ENCODE measurements at places on chromosomes 6 and 20.

- peaks cover 45% of the 10 kb centered on the region for H3K36me3 ChIP-seq
- H3K27ac ChIP-seq, result peak overlapping the region; percentile 37
- no peak for DNase-seq
Measured at GRCh38 chr6:157755032-157755745, 67.9 kb upstream of the SNX9 start.

GRCh38 chr20:35000311-35000921, 44.7 kb downstream of the MYH7B start:
- no peak overlapping the region for H3K4me3 ChIP-seq
- DNase-seq, result no peak
- H3K36me3 ChIP-seq, result peaks cover 36% of the 10 kb centered on the region
- no peaks in the 10 kb centered on the region for H3K27me3 ChIP-seq

GRCh38 chr6:127869772-127870404, 31.0 kb downstream of the THEMIS start:
- H3K4me3 ChIP-seq, result no peak overlapping the region
- no peak overlapping the region for H3K27ac ChIP-seq
- H3K27me3 ChIP-seq, result no peaks in the 10 kb centered on the region
- H3K36me3 ChIP-seq, result peaks cover 4% of the 10 kb centered on the region
- no peak for DNase-seq
- no peaks in the 10 kb centered on the region for H3K4me1 ChIP-seq

DNA sequence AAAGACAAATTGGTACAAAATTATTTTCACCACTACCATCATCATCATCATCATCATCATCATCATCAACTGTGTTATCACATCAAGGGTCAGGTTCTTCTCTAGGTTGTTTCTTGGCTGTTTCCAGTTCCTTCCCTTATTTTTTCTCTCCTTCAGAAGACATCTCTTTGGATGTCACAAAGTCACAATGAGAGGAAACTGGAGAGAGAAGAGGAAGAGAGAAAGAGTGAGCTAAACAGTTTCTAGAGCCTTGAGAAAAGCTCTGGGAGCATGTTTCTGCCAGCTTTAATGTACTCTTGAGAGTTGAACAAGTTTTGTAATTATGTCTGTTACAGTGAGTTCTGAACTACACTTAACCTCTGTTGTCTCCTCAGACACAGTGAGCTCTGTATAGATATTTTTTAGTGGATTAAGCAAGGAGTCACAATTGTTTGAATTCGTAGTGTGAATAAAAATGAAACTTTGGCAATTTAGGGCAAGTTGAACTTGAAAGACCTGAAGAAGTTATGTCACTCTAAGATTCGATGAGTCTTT, 123.0 kb upstream of the AKIRIN2 start:
- H3K4me3 ChIP-seq, result no peak overlapping the region
- DNase-seq, result no peak
- H3K36me3 ChIP-seq, result no peaks in the 10 kb centered on the region
- no peaks in the 10 kb centered on the region for H3K27me3 ChIP-seq

DNA sequence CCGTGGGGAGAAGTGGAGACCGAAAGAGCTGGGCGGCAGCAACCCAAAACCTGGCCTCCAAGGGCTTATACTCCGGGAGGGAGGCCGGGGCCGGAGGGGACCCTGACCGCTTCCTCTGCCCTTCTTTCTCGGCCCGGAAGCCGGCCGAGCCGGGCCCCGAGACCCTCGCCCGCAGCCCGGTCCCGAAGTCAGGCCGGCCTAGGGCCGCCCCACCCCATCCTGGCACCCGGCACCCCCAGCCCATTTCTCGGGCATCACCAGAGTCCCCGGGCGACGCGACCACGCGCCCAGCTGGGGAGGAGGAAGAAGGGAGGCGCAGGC, 572 bp upstream of the ZDHHC14 start:
- H3K27me3 ChIP-seq, result peaks cover 32% of the 10 kb centered on the region
- H3K4me3 ChIP-seq, result peak overlapping the region; percentile 66
- H3K4me1 ChIP-seq, result peaks cover 23% of the 10 kb centered on the region
- DNase-seq, result peak; percentile 36
- no peaks in the 10 kb centered on the region for H3K36me3 ChIP-seq
- no peak overlapping the region for H3K27ac ChIP-seq

DNA sequence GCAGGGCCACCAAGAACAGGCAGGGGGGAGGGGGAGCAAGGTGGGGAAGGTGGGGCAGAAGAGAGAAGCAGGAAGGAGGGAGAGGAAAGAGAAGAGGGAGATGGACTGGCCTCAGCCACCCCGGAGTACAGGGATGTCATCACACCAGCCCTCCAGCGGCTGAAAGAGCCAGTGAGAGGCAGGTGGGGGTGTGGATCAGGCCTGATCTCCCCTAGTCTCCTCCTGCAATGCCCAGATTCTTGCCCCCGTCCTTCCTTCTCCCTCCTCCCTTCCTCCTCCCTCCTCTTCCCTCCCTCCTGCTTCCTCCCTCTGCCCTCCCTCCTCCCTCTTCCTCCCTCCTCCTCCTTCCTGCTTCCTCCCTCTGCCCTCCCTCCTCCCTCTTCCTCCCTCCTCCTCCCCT, 61.5 kb downstream of the YTHDF1 start:
- H3K36me3 ChIP-seq, result no peaks in the 10 kb centered on the region
- H3K4me3 ChIP-seq, result no peak overlapping the region
- H3K4me1 ChIP-seq, result no peaks in the 10 kb centered on the region
- no peaks in the 10 kb centered on the region for H3K27me3 ChIP-seq

DNA sequence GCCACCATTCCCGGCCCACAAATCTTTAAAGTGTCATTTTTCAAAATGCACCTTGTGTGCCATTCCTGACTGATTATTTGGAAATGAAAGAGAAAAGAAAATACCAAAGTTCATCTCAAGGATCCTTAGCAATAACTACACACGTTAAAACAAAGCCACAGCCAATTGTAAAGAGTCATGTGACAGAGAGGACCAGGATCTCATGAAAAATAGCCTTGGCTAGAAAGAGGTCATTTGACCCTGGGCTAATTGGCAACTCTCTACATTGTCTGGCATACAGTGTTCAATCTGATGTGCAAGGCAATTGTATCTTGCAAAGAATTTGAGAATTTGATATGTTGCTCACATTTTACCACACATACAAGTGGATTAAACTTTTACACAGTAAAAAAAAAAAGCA, 31.6 kb upstream of the HLA-G start:
- DNase-seq, result no peak
- peaks cover 62% of the 10 kb centered on the region for H3K27me3 ChIP-seq
- H3K27ac ChIP-seq, result no peak overlapping the region
- peaks cover 5% of the 10 kb centered on the region for H3K4me1 ChIP-seq
- H3K4me3 ChIP-seq, result no peak overlapping the region

GRCh38 chr6:84804720-84805119, 40.3 kb upstream of the TBX18 start:
- H3K4me1 ChIP-seq, result peaks cover 5% of the 10 kb centered on the region
- H3K27me3 ChIP-seq, result no peaks in the 10 kb centered on the region
- no peak overlapping the region for H3K4me3 ChIP-seq
- no peak for DNase-seq

- no peak overlapping the region for H3K27ac ChIP-seq
- no peak overlapping the region for H3K4me3 ChIP-seq
- H3K4me1 ChIP-seq, result peaks cover 3% of the 10 kb centered on the region
- DNase-seq, result no peak
- H3K36me3 ChIP-seq, result no peaks in the 10 kb centered on the region
Measured at GRCh38 chr6:122200440-122200839, 199.0 kb upstream of the HSF2 start.

DNA sequence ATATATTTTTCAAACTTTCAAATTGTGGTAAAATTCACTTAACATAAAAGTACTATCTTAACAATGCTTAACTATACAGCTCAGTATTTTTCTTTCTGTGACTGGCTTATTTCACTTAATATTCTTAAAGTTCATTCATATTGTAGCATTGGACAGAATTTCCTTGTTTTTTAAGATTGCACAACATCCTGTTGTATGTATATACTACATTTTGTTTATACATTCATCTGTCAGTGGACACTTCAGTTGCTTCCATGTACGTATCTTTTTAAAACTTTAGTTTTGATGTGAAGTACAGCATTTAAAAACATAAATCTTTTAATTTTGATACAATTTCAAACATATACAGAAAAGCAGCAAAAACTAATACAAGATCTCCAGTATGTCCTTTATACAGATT, 220.7 kb downstream of the ZFAND3 start:
- no peaks in the 10 kb centered on the region for H3K27me3 ChIP-seq
- peaks cover 18% of the 10 kb centered on the region for H3K4me1 ChIP-seq
- no peak overlapping the region for H3K4me3 ChIP-seq
- DNase-seq, result no peak

All from WTC11 (cell line).